ENCODE measurements at places on chromosomes 12 and 14.

DNA sequence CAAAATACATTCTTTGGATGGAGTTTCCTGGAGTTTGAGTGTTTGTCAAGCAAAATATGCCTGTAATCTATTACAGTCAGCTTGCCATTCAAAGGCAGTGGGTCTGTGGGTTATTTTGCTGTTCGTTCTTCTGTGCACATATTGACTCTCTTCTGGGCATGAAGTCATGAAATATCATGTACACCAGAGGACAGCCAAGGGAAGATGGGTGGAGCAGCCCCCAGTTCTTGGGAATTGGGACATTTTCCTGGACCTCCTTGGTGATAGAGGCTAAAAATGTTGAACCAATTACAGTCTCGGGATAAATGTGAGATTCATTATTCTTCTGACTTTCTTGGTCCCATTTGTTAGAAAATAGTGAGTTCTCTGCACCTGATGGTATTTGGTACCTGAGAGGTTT, 89.1 kb downstream of the FOXN4 start:
- no peak overlapping the region for H3K4me3 ChIP-seq
- no peaks in the 10 kb centered on the region for H3K4me1 ChIP-seq
- no peak for DNase-seq
- no peak overlapping the region for H3K27ac ChIP-seq
- H3K36me3 ChIP-seq: peaks cover 7% of the 10 kb centered on the region

GRCh38 chr12:54258201-54258681, 21.7 kb downstream of the CBX5 start:
- no peak overlapping the region for H3K4me3 ChIP-seq
- no peaks in the 10 kb centered on the region for H3K4me1 ChIP-seq

GRCh38 chr12:56676851-56677580, 11.1 kb downstream of the PTGES3 start:
- H3K4me1 ChIP-seq: peaks cover 54% of the 10 kb centered on the region
- DNase-seq: no peak
- H3K27ac ChIP-seq: peak overlapping the region; percentile 51

- peak overlapping the region; percentile 17 for H3K27ac ChIP-seq
- peaks cover 5% of the 10 kb centered on the region for H3K4me1 ChIP-seq
- H3K27me3 ChIP-seq: no peaks in the 10 kb centered on the region
- peaks cover 6% of the 10 kb centered on the region for H3K36me3 ChIP-seq
- no peak overlapping the region for H3K4me3 ChIP-seq
These were observed 27.0 kb downstream of the P2RX7 start for GRCh38 chr12:121159467-121160307.

DNA sequence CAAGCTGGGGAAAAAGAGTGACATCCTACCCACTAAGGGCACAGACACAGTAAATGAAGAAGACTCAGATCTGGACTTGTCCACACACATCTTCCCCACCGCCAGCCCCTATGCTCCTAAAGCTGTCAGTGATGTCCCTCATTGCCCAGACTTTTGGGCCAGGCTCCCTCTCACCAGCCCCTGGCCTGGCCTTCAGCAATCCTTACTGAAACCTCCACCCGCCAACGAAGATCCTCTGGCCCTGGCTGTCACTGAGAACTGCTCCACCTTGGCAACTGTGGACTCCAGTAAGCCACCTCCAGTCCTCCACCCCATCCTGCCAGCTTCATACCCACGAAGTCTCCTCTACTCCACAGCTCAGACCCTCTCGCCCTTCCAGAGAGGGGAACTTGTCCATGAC, 23.3 kb downstream of the FIGNL2 start:
- no peak overlapping the region for H3K4me3 ChIP-seq
- no peak overlapping the region for H3K27ac ChIP-seq

DNA sequence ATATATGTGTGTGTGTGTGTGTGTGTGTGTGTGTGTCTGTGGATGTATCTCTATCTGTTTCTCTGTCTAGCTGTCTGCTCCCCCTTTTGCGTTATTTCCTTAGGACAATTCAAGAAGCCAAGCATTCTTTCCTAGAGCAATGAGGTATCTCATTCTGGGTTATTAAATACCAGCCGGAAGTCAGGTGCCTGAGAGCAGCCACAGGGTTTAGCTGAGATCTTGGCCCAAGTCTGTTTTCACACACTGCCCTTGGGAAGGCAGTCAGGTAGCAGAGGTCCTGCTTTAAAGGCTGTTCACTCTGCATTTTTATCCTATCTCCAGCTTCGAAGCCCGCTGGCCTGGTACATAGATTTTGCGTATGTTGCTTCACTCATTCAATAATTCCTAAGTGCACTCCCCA, 76.8 kb downstream of the TSPAN9 start:
- H3K4me3 ChIP-seq: no peak overlapping the region
- no peaks in the 10 kb centered on the region for H3K4me1 ChIP-seq
- peaks cover 2% of the 10 kb centered on the region for H3K36me3 ChIP-seq
- H3K27me3 ChIP-seq: peaks cover 35% of the 10 kb centered on the region
- no peak for DNase-seq
- H3K27ac ChIP-seq: no peak overlapping the region

- no peak for DNase-seq
- H3K4me1 ChIP-seq: peaks cover 24% of the 10 kb centered on the region
- H3K36me3 ChIP-seq: peaks cover 4% of the 10 kb centered on the region
- H3K4me3 ChIP-seq: peak overlapping the region; percentile 71
- H3K27ac ChIP-seq: peak overlapping the region; percentile 90
- H3K27me3 ChIP-seq: peaks cover 9% of the 10 kb centered on the region
These were observed 476 bp upstream of the TRAFD1 start for GRCh38 chr12:112124918-112125249.

DNA sequence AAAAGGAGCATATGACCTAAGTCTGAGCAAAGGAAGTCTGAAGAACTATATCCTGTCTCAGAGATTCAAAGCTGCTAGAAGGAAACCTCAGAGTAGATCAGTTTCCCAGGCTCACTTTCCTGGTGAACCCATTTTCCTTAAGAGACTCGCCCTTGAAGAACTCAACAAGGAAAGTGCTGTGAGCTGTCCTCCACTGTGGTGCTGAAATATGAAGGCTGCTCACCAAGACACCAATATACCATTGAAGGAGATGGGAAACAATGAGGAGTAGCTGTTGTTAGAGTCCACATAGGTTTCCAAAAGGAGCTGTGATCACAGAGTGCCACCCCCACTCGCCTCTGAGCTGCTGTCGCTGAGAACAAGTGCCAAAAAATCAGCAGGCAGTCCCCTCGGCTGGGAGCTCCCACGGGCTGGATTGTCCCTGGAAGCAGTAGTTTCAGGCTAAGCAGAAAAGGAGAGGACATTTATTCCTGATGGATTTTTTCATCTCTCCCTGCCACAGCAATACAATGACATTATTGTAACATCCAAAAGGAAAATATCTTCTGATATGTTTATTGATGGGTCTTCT, 282.1 kb downstream of the RPS29 start:
- peaks cover 18% of the 10 kb centered on the region for H3K27me3 ChIP-seq
- no peak overlapping the region for H3K27ac ChIP-seq
- H3K4me3 ChIP-seq: no peak overlapping the region
- no peak for DNase-seq
- H3K4me1 ChIP-seq: no peaks in the 10 kb centered on the region
- H3K36me3 ChIP-seq: no peaks in the 10 kb centered on the region

GRCh38 chr14:102982852-102983470, 60.5 kb downstream of the AMN start:
- no peaks in the 10 kb centered on the region for H3K4me1 ChIP-seq
- DNase-seq: no peak
- H3K36me3 ChIP-seq: peaks cover 3% of the 10 kb centered on the region
- H3K27ac ChIP-seq: no peak overlapping the region
- no peak overlapping the region for H3K4me3 ChIP-seq
